ENCODE measurements at places on chromosomes 12 and 14.

- no peak for DNase-seq
Measured at GRCh38 chr14:57345106-57345505, 45.3 kb upstream of the NAA30 start.

GRCh38 chr14:93343266-93343665, 3.7 kb upstream of the COX8C start:
- DNase-seq: no peak

DNA sequence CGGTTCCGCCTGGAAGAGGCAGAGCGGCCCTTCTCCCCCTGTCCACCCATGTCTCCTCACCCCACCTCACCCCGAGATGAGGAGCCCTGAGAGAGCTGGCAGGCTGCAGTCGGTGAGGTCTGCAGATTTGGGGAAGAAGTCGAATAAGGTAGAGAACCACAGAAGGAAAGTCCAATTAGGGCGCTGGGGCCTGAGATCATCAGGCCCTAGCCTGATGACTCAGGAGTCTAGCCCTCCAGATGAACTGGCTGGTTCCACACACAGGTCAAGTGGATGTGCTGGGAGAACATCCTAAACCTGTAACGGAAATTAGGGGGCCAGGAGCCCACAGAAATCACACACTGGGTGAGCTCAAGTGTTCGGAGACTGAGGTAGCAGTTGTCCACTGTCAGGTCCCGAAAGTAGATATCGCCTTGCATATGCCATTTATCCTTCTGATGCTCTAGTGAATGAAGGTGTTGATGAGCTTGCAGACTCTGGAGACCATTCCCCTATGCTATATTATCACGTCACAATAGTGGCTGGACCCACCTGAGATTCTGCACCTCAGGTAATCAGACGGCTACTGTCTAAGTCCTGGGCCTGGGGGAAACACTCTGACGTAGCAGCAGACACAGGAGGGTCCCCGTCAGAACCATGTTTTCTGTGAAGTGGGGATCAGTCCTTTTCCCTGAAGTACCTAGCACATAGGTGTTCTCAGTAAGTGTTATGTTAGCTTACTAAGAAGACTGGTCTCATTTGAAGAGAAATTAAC, 886 bp upstream of the METTL17 start:
- no peak for DNase-seq

GRCh38 chr12:12586879-12587675, 24.4 kb upstream of the DUSP16 start:
- no peak for DNase-seq

- DNase-seq: no peak
Measured at GRCh38 chr12:3335078-3335487, 155.9 kb upstream of the PRMT8 start.

GRCh38 chr12:108825201-108825950, 32.0 kb downstream of the SSH1 start:
- DNase-seq: no peak

All from WTC11 (cell line).